Effector CD4-positive, alpha-beta T cell (primary cell): ENCODE measurements at places on chromosomes 1 and 21.

GRCh38 chr1:205082431-205082830 lies 1.8 kb downstream of the TMEM81 start:
- no peak for DNase-seq

DNA sequence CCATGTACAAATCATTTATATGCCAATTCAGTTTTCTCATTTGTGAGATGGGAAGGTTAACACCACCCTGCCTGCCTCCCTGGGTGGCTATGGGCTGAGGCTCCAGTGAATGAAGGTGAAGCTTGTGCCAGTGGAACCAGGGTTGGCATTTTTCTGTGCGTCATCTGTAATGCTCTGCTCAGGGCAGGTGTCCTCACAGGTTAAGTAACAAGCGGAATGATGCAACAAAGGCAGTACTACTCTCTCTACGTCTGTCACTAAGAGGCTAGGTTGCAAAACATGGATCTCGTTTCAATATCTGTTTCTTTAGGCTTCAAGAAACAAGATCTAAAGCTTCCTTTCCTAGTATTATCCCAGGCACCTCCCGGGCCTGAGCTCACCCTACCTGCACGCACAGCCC lies 67.0 kb upstream of the ZNF648 start:
- no peak for DNase-seq

GRCh38 chr1:14780271-14780670 lies 181.8 kb downstream of the KAZN start:
- DNase-seq: no peak

DNA sequence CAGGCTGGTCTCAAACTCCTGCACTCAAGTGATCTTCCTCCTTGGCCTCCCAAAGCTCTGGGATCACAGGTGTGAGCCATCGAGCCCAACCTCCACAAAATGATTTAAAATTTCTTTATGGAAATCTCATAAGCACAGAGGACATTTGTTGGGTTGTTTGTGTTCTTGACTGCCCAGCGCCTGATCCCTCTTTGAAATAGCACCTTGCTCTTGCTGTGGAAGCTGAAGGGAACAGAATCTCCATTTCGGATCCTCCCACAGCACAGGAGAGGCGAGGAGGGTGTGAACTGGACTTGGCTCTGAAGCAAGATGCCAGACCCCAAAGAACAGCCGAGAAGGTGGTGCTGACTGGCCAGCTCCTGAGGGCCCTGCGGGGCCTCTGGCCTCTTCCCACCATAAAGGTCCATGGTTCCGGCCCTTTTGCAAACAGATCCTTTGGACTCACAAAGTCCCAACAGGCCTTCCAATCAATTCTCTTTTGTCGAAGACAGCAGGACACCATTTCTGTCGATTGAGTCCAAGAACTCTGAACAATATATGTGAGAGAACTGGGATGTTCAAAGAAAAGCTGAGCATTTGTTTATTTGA lies 45.6 kb upstream of the COA6 start:
- DNase-seq: no peak

GRCh38 chr1:36576118-36576517 lies 93.4 kb upstream of the CSF3R start:
- peak; percentile 30 for DNase-seq

- DNase-seq: no peak
Measured at GRCh38 chr21:34881421-34881820, 167.7 kb downstream of the RUNX1 start.

DNA sequence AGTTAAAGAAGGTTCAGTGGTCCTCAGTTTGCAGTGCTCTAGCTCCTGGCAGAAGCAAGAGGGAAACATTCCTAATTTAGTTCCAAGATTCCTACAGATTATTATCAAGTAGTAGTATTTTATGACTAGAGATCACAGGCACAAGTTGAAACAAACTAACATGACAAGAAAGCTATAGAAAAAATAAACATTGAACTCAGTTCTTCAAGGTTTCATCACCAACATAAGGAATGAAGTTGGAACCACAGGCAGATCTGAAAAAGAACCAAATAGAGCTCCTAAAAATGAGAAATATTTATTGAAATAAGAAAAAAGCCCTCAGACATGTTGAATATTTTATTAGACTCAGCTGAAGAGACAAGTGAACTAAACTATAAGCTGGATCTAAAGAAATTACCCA lies 40.6 kb downstream of the PDC start:
- no peak for DNase-seq

DNA sequence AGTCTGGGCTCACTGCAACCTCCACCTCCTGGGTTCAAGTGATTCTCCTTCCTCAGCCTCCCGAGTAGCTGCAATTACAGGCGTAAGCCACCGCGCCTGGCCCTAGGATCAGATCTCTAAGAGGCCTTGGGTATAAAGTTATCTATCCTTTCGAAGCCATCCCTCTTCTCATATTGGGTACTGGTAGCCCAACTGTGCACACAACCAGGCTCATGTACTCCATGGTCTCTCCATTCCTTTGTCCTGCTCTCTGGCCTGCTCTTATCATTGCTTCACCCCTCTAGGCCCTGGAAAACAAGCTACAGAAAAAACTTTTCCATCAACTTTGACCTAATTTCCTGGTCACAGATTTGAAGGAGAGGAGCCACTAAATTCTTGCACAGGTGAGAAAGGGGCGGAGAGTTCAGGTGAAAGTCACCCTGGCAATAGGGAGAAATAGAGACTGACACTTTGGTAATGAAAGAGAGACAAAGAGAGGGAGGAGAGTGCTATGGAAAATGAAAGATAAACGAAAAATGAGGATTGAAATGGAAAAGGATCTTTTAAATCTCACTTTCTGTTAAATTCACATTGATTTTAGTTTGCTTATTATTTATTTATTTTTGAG lies 6.0 kb downstream of the TXNIP start:
- DNase-seq: no peak

- DNase-seq: no peak
Measured at GRCh38 chr1:8902765-8903164, 24.3 kb upstream of the ENO1 start.

- DNase-seq: no peak
Measured at GRCh38 chr1:162113419-162113818, 43.9 kb downstream of the NOS1AP start.

DNA sequence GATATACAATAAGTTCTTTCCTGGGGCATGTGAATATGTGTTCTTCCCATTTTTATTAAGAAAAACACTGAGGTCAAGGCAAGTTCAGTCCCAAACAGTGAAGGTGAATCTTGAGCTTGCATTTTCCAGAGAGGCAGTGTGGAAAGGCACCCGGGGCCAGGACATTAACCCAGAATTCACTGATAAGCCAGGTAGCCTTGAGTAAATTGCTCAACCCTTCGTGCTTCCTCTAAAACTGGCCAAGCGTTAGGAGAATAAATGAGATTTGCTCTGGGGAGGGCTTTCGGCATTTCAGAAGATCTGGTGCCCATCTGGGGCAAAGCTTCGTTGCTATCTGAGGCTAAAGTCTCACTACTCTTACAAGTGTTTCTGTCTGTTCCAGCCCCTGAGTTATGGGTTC lies 57.1 kb upstream of the KAZN start:
- no peak for DNase-seq

DNA sequence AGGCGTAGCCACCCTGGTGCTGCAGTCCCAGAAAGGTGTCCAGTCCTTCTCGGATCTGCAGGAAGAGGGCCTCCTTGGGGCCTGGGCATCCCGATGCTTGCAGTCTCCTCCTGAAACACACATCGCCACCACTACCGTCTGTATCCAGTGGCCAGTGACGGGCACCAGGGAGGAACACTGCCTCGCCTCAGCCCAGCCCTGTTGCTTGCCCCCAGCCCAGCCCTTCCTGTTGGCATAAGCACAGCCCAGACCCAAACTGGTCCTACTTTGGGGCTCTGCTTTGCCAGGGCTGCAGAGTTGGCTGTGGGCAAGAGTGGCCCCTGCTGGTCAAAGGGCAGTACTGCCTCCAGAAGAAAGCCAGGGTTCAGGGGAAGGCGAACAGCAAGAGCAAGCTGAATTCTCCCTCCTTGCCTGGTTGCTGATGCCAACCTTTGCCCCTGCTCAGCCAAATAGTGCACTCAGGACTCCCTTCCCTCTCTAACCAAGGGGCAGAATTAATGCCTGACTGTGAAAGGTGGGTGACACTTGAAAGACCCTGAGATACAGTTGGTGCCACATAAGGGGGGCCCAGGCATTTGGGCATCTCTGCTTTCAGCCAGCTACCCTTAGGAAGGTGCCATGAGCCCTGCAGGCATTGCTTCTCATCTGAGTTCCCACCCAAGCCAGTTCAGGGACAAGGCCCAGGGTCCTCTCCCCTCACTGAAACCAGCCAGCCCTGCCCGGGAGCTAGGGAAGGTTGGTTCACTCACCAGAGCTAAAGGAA lies 11.1 kb upstream of the ARHGEF2 start:
- DNase-seq: peak; percentile 64

- DNase-seq: no peak
Measured at GRCh38 chr1:209595599-209596285, 12.2 kb downstream of the CAMK1G start.

GRCh38 chr1:2561898-2562895 lies 6.0 kb downstream of the TNFRSF14 start:
- no peak for DNase-seq

DNA sequence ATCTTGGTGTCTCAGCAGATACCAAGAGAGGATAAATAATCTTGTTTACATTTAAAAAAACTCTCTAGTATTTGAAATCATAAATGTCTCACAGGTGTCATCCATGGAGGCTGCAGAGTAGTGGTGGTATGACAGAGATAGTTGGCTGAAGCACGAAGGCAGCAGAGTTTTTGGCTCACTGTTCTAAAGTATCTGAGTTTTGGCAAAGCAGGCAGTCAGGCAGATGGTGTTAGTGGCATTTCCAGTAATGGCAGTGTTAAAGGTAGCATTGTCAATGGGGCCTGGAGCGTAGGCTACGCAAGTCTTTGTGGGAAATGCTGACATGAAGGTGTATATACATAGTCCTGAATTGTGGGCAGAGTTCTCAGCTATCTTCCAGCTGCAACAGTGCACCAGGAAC lies 68.5 kb upstream of the HSD17B7 start:
- no peak for DNase-seq

DNA sequence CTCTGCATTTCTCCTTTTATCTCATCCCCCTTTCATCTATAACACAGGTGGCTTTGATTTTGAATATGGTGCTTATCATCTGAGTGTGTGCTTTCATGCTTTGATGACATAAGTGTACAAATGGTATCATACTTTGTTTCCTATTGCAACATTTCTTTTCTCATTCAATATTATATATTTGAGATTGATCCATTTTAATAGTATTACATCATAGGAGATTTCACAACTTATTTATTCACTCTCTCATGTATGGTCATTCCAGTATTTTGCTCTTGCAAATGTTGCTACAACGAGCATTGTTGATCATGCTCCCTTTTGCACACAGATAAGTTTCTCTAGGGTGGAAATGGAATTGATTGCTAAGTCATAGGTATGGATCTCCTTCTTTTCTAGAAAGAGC lies 302.8 kb downstream of the KIF26B start:
- DNase-seq: no peak

- no peak for DNase-seq
Measured at GRCh38 chr1:156102633-156103511, 11.6 kb upstream of the LMNA start.

DNA sequence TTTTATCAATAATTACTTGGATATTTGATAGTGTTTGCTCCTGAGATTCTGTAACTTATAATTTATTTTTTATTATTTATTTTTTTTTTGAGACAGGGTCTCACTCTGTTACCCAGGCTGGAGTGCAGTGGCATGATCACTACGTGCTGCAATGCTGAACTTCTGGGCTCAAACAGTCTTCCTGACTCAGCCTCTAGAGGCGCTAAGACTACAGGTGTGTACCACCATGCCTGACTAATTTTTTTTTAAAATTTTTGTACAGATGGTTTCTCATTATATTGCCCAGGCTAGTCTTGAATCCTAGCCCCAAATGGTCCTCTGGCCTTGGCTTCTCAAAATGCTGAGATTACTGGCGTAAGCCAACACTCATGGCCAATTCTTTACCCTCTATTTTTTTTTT lies 845.5 kb upstream of the ADGRL4 start:
- DNase-seq: no peak

GRCh38 chr1:208137193-208137592 lies 107.0 kb downstream of the PLXNA2 start:
- DNase-seq: no peak

- no peak for DNase-seq
Measured at GRCh38 chr1:54241364-54241763, 41.4 kb downstream of the MRPL37 start.

DNA sequence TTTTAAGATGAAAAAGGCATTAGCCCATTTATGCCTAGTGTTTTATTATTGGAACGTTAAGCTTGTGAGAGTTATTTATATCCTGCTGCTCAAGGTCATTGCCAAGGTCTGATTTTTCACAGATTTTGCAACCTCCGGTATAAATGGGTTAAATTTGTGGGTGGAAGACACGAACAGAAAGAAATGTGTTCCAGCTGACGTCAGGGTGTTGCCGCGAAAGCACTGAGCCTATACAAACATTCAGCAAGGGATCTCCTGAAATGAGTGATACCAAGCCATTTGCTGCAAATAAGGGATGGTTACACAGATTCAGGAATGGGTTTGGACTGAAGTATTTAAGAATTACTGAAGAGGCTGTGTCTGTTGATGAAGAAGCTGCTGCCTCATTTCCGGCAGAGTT lies 32.2 kb downstream of the TMED5 start:
- DNase-seq: no peak

- DNase-seq: no peak
Measured at GRCh38 chr21:36509973-36510664, 30.2 kb upstream of the CLDN14 start.

- no peak for DNase-seq
Measured at GRCh38 chr1:28582248-28582615, 9.8 kb upstream of the RAB42 start.

GRCh38 chr1:145858238-145858900 lies 512 bp downstream of the PIAS3 start:
- DNase-seq: peak; percentile 60

DNA sequence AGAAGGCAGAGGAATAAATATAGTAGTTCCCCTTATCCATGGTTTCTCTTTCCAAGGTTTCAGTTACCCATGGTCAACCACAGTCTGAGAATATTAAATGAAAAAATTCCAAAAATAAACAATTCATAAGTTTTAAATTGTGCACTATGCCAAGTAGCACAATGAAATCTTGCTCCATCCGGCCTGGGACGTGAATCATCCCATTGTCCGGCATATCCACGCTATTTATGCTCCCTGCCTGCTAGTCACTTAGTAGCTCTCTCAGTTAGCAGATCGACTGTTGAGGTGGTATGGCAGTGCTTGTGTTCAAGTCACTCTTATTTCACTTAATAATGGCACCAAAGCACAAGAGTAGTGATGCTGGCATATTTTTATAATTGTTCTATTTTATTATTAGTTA lies 58.6 kb upstream of the ARHGAP29 start:
- DNase-seq: no peak

DNA sequence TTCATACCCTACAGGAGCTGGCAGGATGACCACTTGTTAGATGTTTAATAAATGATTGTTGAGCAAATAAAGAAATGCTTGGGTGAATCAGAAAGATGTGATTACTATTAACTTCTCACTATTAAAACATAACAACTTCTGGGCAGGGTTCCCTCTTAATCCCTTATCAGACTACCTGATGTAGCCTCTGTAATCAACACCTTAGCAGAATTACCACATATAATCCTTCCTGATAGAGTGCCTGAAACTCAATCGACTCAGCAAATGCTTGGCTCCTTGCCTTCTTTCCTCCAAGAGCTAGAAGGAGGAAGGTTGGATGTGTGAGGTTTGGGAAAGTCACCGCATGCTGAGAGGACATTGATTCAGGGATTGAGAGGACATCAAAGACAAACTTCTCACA lies 34.8 kb upstream of the DSCAM start:
- DNase-seq: no peak

- no peak for DNase-seq
Measured at GRCh38 chr1:156342166-156342955, 4.0 kb downstream of the TSACC start.

- no peak for DNase-seq
Measured at GRCh38 chr1:220971221-220971620, 92.0 kb downstream of the HLX start.

GRCh38 chr1:37606481-37607263 lies 10.9 kb upstream of the GNL2 start:
- DNase-seq: no peak
